ENCODE measurements at places on chromosomes 7 and 10.

GRCh38 chr7:36474283-36475010 lies 84.8 kb downstream of the ANLN start:
- DNase-seq, result peak; percentile 41

DNA sequence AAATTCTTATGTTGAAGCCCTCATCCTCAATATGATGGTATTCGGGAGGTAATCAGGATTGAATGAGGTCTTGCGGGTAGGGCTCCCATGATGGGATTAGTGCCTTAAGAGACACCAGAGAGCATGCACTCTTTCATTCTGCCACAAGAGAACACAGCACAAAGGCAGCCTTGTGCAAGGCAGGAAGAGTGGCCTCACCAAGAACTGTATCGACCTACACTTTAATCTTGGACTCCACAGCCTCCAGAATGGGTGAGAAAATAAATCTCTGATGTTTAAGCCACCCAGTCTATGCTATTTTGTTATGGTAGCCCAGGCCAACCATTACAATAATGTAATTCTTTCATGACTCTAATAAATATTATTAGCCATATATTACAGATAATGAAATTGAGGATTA lies 8.4 kb downstream of the SEM1 start:
- DNase-seq, result no peak

- no peak for DNase-seq
Observed at GRCh38 chr10:10987111-10987510, 30.6 kb upstream of the CELF2 start.

DNA sequence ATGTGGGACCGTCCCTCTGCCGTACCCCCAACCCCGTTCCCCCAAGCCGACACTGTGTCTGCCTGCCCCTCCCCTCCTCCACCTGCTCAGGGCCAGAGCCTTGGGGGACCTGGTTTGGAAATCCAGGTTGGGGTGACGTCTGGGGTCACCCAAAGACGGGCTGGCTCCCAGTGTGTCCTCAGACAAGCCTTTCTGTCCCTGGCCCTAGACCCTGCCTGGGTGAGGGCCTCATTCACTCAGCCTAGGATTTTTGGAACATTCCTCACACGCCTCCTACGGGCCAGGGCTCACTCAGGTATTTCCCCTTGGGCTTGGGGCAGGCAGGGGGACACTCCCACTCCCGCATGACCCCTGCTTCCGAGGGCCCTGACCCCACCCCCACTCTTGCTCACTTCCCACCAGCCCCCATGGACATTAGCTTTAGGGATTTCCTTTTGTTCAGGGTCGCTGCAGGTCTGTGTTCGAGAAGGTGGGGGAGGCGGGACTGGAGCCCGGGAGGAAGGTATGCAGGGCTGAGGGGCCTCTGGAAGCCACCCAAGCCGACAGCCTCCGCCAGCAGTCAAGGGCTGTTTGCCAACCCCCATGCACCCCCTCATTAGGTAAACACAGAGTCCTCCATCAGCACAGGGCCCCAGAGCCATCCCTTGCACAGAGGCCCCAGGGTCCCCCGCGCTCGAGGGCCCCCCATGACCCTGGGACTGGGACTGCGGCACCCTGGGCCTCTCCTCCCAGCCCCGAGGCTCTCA lies 35.1 kb downstream of the PDGFA start:
- DNase-seq, result no peak

DNA sequence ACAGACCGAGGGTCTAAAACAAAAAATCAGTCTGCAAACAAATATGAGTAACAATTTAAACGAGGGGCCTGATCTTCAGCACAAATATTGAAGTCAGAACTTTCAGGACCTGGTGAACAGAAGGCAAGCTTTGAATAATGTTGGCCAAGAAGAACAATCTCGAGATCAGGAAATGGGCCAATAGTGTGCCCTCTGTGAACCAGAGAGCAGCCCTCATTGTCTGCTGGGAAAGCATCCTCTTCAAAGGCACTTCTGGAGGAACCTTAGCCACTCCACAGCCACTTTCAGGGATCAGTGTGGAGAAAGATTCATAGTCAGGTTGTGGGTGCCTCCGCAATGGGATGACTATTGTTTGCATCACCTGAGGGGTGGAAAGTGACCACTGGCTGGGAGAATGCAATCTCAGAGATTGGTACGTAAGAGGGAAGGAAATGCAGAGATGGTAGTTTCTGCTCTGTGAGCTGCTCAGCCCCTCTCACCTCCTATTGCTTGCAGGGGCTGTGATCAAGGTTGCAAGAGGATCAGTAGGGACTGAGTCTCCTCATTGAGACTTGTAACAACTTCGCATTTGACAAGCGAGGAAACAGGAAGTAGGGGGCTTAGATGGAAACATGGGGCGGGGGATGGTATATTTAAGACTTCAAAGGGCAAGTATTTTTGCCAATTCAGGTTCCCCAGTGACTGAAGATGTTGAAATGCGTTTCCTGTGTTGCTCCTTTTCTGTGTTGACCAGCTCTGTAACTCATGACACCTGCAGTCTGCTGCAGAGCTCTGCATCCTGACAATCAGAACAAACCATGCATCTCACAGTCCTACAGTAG lies 28.4 kb upstream of the IFRD1 start:
- DNase-seq, result peak; percentile 39

DNA sequence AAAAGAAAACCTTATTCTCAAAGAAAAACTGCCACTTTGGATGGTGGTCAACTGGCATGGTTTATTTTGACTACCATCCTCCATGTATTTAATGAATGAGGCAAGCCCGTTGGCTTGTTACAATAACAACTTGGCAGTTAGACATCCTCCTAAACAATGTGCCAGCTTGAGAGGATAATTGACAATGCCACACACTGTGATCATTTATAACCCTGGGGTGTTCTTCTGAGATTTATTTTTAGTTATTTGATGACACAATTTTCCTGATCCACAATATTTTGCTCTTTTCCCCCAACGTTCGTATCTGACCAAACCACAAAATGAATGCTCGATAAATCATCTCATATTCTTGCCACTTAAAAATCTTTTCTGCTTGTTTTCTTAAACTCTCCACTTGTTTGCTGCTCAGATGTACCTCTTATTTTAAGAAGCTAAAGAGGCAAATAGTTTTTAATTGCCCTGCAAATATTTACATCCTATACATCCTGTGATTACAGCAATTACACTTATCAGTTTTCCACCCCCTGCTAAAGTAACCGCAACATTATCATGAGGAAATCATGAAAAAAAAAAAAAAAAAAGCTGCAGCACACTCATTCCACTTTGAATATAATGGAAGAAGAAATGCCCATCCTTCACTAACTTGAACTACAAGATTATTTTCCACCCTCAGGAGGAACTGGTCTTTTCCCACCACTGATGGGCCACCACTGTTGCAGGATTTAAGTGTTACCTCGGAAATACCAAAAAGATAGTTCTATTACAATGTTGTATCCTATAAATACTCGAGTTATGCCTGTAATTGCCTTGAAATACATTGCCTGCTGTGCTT lies 119.9 kb downstream of the MBL2 start:
- no peak for DNase-seq

DNA sequence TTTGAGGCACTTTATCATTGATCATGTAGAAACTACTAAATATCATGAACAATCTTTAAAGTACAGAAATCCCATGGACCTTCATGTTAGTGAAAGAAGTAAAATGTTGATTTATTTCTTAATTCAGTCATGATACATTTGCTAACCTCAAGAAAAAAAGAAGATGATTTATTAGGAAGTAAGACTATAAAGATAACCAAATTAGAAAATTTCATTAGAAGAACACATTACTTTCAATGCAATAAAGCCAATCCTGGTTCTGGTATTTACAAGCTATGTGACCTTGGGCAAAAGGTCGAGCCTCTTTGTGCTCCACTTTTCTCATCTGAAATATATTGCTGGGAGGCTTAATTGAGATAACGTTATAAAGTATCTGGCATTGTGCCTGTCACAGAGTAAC lies 365.0 kb downstream of the KIF20B start:
- no peak for DNase-seq

- peak; percentile 96 for DNase-seq
Observed at GRCh38 chr10:78925800-78926319, 142.9 kb upstream of the ZMIZ1 start.

GRCh38 chr7:109772161-109772560 lies 1202.5 kb downstream of the DNAJB9 start:
- peak; percentile 2 for DNase-seq

DNA sequence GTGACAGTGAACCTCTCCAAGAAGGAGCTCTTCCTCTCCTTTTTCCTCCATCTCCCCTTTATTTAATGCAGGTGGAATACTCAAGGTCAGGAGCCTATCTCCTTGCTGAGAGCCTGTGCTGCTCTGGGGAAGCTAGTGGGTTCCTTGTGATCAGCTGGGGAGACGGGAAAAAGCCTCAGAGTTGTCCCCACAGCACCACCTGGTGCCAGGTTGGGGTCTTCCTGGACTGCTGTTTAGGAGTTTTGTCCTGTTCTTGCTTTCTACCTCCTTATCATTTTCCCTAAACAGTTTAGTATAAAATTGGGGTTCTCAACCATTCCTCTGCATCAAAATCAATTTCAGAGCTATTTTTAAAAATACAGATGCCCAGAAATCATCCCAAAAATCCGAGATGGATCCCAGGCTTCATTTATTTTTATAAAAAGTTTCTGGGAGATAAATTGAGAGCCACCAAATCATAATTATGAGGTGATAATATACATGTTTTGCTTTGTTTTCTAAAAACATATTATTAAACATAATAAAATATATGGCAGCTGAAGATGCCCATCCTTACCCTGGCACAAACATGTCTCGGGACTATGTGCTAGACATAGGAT lies 44.3 kb downstream of the MACC1 start:
- peak; percentile 66 for DNase-seq

DNA sequence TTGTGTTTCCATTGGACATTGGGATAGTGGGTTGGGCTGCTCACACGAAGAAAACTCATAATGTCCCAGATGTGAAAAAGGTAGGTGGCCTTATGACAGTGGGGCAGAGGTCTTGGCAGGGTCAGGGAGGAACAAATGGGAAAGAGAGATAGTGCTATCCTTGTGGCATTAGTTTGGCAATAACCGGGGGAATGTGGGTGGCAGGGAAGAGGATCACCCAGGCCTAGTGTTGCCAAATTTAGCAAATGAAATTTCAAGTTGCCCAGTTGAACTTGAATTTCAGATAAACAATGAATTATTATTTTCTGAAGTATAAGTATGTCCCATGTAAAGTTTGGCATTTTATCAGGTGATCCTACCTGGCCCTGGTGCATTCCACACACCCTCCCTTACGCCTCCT lies 789 bp downstream of the PDE6C start:
- no peak for DNase-seq

DNA sequence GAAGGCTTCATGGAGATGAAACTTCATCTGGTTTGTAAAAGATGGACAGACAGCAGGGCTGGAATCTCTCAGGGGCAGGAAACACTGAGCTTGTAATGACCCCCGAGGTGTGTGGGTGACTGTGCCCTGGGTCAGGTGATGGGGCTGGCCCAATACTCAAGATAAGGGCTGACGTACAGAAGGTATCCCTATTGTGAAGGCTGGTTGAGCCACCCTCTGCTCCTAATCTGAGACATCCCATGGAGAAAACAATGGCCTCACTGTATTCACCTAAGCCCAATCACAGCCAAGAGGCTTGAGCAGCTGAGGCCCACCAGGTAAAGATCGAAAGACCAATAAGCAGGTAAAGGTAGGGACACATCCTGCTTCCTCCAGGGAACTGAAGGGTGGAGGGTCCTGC lies 34.8 kb upstream of the NUB1 start:
- no peak for DNase-seq

DNA sequence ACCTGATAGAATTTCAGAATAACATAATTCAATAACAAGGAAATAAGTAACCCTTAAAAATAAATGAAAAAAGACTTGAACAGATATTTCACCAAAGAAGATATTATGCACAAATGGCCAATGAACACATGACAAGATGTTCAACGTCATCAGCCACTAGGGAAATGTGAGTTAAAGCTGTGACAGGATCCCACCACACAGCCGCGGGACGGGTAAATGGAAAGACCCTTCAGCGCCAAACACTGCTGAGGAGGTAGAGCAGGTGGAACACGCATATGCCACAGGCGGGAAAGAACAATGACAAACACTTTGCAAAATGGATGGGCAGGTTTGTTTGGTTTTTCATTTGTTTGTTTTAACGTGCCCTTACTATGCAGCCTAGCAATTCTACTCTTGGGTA lies 86.1 kb upstream of the RNF32 start:
- DNase-seq, result no peak

DNA sequence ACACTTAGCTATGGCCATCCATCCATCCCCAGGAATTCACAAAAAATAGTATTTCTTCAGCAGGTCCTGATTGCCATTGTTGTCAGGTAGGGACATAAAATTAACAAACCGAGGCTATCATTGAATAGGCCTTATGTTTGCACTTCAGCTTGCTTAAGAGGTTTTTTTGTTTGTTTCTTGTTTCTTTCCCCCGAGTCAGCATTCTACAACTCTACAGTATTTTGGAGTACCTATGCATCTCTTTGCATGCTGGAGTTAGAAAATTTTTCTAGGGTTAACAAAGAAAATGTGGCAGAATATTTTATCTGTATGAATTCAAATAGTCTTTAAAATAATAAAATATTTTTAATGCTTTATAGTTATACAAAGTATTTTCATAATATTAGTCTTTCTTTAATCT lies 26.3 kb downstream of the CHRM2 start:
- no peak for DNase-seq

DNA sequence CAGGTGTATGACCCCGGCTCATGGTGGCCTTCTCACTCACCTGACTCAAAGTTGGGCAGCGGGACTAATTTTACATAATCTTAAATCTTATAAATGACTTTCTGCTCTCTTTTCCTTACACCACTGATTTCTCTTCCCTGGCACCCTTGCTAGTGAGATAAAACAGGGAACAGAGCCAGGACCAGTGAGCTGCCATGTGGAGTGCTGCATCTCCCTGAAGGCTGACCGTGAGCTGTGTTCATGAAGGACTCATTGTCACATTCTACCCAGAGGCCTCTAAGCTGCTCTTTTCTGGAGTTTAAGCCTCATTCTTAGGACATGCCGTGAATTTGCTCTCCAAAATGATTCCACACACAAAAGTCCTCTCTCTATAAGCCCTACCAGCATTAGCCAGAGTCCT lies 762.3 kb downstream of the AUTS2 start:
- no peak for DNase-seq

GRCh38 chr10:109592391-109592790 lies 330.9 kb downstream of the XPNPEP1 start:
- no peak for DNase-seq

- DNase-seq, result no peak
Observed at GRCh38 chr10:49359349-49360270, 36.3 kb downstream of the DRGX start.
